Right renal cortex interstitium (tissue), 3 donors: ENCODE measurements at places on chromosomes 2 and 18. TPM values are rescaled to one million over a fixed set of nuclear protein-coding genes. Genes with fewer than 3 reads are reported as not detected.

TUBB8B gene
- polyA plus RNA-seq = 0.64 TPM

MYO5B gene
- polyA plus RNA-seq = 29.3 TPM

FBXO15 gene
- polyA plus RNA-seq = 5.4 TPM

OXER1 gene
- polyA plus RNA-seq = 7.9 TPM

SERPINB10 gene
- polyA plus RNA-seq = 0.58 TPM

DSG4 gene
- polyA plus RNA-seq = 0.03 TPM

MGAT4A gene
- 33.7 TPM for polyA plus RNA-seq

ARHGEF4 gene
- polyA plus RNA-seq = 6.2 TPM

LOXHD1 gene
- 0.68 TPM for polyA plus RNA-seq

ACTG2 gene
- polyA plus RNA-seq = 0.64 TPM

GRCh38 chr2:65294701-65295100 lies 67.1 kb downstream of the ACTR2 start:
- no peak for DNase-seq

DNA sequence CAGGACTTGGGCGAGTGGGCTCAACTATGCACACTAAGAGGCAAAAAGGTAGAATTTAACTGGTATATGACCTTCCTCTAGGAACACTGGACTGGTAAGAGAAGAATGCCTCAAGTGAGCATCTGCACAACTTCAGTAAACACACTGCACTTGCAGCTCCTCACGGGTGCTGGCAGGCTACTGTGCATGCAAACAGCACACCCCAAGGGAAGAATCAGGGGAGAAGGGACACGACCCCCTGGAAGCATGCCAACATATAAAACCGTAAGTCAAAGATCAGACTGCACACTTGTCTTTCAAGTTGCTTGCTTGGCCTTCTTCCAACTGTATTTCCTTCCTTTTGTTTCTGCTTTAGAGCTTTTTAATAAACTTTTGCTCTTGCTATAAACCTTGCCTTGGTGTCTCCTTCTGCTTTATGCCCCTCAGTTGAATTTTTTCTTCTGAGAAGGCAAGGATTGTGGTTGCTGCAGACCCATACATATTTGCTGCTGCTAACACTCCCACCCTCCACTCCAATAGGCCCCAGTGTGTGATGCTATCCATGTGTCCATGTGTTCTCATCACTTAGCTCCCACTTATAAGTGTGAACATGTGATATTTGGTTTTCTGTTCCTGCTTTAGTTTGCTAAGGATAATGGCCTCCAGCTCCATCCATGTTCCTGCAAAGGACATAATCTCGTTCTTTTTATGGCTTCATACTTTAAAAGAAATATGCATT lies 263.7 kb upstream of the SPOPL start:
- DNase-seq = no peak

DNA sequence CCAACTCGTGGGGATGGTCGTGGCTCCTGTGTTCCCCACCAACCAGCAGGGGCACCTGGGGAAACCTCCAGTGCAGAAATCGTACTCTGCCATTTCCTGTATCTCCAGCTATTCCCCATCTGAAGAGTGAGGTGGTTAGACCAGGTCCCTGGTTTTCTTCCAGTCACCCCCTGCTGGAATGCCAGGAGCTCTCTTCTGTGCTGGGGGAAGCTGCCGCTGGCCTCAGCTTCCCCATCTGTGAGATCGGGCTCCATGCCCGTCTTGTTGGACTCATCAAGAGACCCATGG lies 119.7 kb downstream of the INHBB start:
- DNase-seq = no peak

DNA sequence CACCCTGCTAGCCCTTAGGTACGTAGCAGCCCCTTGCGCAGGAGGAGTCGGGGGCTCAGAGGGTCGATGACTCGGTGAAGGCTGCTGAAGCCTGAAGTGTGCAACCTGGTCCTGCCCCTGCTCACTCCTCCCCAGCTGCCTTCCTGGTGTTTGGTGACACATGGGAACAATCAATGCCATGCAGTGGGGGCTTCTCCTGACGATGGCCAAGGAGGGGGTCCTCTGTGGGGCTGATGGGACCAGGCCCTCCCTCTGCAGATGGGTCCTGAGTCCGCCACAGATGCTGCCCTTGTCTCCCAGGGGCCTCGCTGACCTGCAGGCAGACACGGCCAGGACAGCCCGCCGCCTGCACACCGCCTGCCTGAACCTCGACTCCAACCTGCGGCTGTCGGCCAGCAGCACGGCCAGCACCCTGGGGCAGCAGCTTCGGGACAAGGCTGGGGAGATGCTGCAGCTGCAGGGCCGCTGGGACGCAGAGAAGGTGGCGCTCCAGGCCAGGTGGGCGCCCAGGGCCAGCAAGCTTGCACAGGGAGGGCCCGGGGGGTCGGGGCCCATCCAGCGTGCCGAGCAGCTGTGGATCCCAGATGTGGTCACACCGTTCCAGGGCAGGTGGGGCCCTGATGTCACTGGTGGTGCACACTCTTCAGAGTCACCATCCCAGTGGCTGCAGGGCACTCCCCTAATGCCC lies 24.6 kb downstream of the CROCC2 start:
- DNase-seq = no peak

GRCh38 chr2:235820571-235820970 lies 326.7 kb downstream of the AGAP1 start:
- DNase-seq = no peak

GRCh38 chr18:37565101-37565976 lies at the start of gene CELF4:
Gene CELF4 (minus strand): TSS chr18:37565798.
- no peak for DNase-seq

- no peak for DNase-seq
Observed at GRCh38 chr18:49980896-49981295, 167.6 kb upstream of the ACAA2 start.

DNA sequence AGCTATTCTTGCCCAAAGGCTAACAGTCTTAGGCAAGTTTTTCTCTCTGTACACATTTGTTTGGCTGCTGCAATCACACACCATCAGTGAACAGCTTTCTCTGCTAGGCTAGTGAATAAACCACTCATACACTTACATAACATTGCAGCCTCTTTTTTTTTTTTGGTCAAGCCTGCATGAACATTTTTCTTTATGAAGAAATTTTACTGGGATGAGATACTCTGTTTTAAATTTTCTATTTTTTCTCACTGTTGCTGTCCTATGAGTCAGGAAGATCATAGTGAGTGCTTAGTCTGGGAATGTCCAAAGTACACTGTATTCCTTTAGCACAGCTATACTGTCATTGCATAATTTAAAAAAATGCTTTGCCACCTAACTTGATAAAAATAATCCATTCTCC lies 58.5 kb downstream of the ROCK1 start:
- no peak for DNase-seq

DNA sequence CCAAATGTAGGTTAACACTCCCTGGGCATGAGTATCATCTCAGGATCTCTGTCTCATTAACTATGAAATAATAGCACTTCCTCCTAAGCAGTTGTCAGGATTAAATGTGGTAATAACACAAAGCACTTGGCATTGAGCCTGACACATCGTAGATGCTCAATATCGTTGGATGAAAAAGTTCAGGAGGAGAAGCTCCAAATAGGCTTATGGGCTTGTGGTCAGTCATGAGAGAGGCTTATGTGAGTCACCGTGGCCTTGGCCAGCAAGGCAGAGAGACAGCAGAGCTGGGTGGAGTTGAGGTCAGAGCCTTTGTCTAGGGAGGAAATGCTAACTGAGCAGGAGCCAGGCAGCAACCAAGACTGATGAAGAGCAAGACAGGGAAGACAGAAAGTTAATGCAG lies 68.3 kb upstream of the PPM1B start:
- no peak for DNase-seq

DNA sequence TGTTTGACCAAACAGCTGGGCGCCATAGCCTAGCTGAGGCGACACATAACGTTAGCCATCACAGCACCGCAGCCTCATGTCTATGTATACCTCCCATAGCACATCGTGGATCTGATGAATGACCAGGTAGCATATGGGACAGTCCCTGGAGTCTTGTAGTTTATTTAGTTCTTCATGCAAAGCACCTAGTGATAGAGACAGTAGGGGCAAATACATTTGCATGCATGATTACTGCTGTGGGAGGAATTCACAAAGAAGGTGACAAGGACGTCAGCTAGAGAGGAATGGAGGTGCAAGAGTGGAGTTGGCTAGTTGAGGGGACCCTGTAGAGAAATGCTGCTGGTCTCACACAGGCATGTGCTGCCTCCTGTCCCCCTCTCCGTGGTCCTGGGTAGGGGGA lies 478.9 kb upstream of the HS6ST1 start:
- DNase-seq = no peak
